COLO829 (cell line): ENCODE measurements at places on chromosomes 12 and 14.

GRCh38 chr14:73269729-73270531 is 32.6 kb downstream of the PAPLN start:
- no peak for DNase-seq

DNA sequence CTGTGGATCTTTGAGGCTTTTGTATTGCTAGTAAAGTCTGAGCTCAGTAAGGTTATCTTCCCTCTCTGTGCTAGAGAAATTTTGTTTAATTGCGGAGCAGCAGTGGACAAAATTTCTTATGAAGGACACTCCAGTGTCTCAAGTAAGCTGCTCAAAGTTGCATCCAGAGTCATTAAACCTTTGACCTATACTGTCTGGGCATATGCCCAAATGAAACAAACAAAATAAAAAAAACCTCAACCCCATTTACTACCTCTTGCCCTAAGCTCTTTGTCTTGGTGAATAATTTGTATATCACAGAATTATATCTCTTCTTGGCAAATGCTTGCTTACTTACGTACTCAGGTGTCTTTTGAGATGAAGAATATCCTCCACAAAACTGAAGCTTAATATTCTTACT is 465.2 kb downstream of the SOX5 start:
- no peak for DNase-seq

- no peak for DNase-seq
Observed at GRCh38 chr12:40241741-40242140, 16.9 kb downstream of the LRRK2 start.

GRCh38 chr14:91205459-91205858 is 39.0 kb downstream of the GPR68 start:
- no peak for DNase-seq

GRCh38 chr12:128961308-128961902 is 108.1 kb downstream of the GLT1D1 start:
- DNase-seq = no peak

GRCh38 chr12:9198012-9198411 is 10.2 kb downstream of the PZP start:
- DNase-seq = no peak

GRCh38 chr12:15088105-15088504 is 115.3 kb downstream of the PDE6H start:
- DNase-seq = no peak

- no peak for DNase-seq
Observed at GRCh38 chr12:62516927-62517326, 50.3 kb downstream of the MON2 start.

GRCh38 chr12:27622436-27623195 is 73.6 kb upstream of the REP15 start:
- DNase-seq = no peak

- DNase-seq = no peak
Observed at GRCh38 chr14:70692210-70692609, 50.5 kb downstream of the TTC9 start.
